ENCODE measurements at places on chromosomes 11 and 22. TPM values are rescaled to one million over a fixed set of nuclear protein-coding genes. Genes with fewer than 3 reads are reported as not detected.

GRCh38 chr11:69475866-69476471 lies 5.5 kb upstream of the LINC01488 start:
- peak; percentile 52 for DNase-seq

DNA sequence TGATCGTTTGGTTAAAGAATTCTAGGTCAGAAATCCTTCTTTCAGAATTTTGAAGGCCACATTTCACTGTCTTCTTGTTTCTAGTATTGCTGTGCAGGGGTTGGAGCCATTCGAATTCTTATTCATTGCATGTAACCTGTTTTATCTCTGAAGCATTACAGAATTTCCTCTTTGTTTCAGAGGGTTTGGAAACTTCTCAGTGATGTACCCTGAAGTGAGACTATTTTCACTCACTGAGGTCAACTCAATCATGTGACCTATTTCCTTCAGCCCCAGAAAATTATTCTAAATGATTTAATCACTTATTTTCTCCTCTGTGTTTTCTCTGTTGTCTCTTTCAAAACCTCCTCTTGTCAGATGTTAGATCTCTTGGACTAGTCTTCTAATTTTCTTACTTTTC lies 147.8 kb downstream of the ENTHD1 start:
- DNase-seq = no peak

DNA sequence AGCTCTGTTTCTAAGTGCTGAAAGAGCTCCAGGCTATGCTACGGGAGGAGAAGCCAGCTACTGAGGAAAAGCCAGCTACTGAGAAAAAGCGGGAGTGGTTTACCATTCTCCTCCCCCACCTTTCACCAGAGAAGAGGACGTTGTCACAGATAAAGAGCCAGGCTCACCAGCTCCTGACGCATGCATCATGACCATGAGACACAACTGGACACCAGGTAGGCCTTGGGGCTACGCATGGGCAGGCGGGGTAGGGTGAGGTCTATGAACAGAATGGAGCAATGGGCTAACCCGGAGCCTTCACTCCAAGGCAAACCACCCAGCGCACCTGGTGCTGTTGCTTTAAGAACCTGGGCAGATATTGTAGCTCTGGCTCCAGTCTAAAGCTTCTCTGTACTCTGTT lies 1.1 kb downstream of the IL18BP start:
- DNase-seq = no peak

- no peak for DNase-seq
Measured at GRCh38 chr11:72950685-72951084, 136.5 kb downstream of the ATG16L2 start.

The AIP gene
- 35.6 TPM for total RNA-seq

DNA sequence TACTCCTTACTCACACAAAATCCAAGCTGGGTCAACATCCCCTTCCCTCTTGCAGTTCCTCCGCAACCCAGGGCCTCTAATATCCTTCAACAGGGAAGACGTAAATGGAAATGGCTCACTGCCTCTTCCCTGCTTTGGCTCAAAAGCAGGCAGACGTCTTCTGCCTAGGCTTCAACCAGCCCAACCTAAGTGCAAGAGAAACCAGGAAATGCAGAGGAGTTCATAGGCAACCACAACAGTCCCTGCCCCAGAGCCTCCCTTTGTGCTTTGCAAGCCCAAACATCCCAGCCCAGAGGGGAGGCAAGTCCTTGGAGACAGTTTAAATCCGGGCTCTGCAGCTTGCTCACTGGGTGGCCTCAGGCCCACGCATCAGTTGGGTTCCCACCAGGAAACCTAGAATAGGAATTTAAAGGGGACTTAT lies 33.3 kb downstream of the CD6 start:
- DNase-seq = no peak

The SSRP1 gene
- total RNA-seq = 202 TPM

The MAP6 gene
- 0.77 TPM for total RNA-seq

The ZNF215 gene
- total RNA-seq = 18.2 TPM

DNA sequence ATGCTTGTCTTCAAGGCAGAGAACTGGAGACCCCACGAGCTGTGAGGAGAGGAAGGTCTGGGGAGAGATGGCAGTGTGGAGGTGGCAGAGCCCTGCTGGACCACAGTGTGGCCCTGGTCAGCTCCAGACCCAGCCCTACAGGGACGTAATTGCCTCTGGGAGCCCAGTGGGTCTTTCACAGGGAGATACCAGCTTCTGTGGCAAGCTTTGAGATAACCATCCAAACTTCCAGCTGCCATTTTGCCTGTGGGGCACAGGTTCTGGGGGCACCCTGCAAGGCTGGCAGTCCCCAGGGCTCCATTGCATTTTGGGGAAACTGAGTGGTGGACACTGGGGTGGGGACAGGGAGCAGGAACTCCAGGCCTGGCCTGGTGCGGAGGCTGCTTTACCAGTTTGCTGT lies 10.2 kb upstream of the MPPED1 start:
- DNase-seq = no peak

DNA sequence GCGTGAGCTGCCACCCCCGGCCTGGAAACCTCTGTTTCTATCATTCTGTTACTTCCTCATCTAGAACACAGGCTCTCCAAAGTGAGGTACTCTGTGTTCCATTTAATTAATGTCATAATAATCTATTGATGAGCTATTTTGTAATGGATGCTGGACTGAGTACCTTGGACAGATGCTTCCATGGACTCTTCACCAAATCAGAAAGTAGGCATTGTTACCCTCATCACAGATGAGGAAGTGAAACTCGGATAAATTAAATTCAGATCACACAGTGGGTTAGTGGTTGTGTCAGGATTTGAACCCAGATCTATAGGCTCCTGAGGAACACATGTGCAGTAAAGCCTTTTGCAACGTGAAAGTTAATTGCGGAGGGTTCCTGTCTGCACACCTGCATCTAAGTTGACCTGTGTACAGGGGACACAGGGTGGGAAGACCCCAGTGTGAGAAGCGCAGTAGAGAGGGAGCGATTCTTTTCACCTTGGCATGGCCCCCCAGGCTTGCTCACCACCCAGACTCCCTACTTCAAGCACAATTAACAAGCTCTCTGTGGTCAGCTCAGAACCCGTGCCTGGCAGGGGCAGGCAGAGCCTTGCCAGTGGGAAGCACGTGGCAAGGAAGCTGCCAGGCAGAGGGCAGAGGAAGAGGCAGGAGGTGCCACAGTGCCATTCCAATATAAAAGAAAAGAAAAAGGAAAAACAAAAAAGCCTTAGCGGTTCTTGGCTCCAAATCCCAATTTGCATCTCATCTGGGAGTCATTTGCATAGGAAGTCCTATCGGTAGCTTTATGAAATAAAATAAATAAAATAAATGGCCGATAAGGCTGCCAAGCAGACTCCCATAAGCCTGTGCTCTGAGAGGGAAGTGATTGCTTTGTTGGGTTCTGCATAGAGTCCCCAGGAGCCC lies 239.3 kb downstream of the GRIK4 start:
- DNase-seq = no peak

GRCh38 chr11:44260081-44260480 lies 49.9 kb downstream of the ALX4 start:
- DNase-seq = no peak

- no peak for DNase-seq
Measured at GRCh38 chr22:40723396-40723933, 44.2 kb downstream of the MCHR1 start.

The KCNK4 gene
- 0.31 TPM for total RNA-seq

The NPTXR gene
- total RNA-seq = 7.8 TPM

DNA sequence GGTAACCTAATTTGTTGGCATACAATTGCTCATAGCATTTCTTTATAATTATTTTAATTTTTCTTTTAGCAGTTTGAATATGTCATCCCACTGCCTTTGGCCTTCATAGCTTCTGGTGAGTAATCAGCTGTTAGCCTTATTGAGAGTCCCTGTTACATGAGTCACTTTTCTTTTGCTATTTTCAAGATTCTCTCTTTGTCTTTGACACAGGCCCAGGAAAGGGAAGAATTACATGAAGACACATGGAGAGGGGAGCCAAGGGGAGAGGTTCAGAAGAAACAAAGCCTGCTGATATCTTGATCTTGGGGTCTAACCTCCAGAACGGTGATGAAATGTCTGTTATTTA lies 418.2 kb downstream of the METTL15 start:
- no peak for DNase-seq

DNA sequence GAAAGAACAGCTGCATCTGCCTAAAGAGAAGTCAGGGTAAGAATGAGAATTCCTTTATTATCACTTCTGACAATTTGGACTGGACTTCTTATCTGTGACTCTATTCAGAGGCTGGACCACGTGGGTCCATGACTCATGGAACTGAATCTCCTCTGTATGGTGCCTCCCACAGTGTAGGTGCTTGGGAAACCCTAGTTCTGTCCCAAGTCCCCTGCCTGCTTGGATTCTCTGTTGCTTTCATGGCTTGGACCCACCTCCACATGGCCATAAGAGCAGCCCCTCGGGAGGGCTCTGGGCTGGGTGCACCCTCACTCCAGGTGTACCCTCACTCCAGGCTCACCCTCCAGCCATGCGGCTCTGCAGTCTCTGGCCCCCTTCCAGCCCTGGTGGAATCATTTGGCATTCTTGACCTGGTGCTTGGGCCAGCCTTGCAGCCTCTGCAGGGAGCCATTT lies 153.4 kb downstream of the CACNA1I start:
- DNase-seq = no peak

DNA sequence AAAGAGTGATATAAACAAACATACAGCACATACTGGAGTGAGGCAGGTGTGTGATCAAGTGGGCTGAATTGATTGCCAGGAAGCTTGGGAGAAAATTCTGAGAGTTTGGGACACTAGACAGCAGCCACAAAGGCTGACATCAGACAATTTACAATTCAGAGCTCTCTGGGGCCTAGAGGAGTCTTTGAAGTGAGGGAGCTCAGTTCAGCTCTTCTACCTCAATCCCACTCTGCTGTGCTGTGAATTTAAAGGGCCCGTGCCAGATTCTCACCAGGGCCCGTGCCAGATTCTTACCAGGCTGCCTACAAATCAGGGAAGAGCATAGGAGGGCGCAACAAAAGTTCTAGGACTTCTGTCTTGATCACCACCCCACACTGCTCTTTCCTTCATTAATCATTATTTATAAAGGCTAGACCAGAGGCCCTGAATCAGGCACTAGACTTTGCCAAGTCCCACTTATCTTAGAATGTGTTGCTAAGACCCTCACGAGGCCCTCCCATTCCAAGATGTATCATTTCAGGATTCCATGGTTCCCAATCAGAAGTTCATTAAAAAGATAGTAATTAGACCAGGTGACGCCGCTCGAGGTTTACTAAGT lies 112.4 kb downstream of the KIRREL3 start:
- no peak for DNase-seq

- DNase-seq = peak; percentile 54
Measured at GRCh38 chr11:86869966-86870570, 69.7 kb downstream of the PRSS23 start.

- peak; percentile 75 for DNase-seq
Measured at GRCh38 chr11:133898031-133898769, 52.9 kb upstream of the SPATA19 start.

The KREMEN1 gene
- 2.4 TPM for total RNA-seq

The C11orf42 gene
- total RNA-seq = not detected

The CSRP3 gene
- total RNA-seq = not detected

Measured in H9 (cell line).